ENCODE measurements at places on chromosomes 4 and X. TPM values are rescaled to one million over a fixed set of nuclear protein-coding genes. Genes with fewer than 3 reads are reported as not detected.

GRCh38 chr4:47791965-47792364 lies 45.9 kb downstream of the CORIN start:
- no peak for DNase-seq

DNA sequence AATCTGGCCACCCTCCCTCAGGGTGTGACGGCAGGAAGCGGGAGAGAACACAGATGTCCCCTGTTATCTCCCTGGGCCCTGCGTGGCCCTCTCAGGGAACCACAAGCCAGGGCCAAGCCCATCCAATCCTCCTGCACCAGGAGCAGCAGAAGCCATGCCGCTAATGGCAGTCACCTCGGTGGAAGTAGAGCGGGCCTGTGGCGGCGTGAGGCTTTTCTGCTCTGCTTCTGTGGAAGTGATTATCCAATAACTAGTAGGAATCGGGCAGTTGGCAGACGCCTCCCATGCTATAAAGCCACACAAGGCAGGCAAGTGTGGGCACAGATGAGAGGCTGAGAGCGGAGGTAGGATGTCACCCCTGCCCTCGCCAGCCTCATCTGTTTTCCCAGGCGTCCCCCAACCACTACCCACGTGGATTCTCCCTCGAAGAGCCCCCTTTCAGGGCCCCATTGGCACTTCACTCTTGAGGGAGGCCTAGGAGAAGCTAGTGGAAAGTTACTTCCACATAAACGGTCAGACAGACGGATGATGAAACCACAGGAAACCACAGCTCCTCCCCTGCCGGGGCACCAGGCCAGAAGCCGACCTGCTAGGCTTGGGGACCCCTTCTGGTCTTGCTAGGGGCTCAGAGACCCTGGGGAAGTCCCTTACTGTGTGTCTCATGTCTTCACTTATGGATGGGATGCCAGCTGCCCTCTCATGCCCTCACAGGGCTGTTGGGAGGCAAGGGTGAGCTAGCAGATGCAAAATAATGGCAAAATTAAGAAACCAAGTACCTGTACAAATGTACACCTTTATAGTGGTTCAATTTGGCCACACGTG lies 18.8 kb upstream of the TMSB4X start:
- no peak for DNase-seq

- no peak for DNase-seq
These were observed 336.1 kb downstream of the GALNTL6 start for GRCh38 chr4:172149329-172149728.

GRCh38 chrX:82734140-82734539 lies 774.0 kb upstream of the POU3F4 start:
- DNase-seq = no peak

- DNase-seq = peak; percentile 86
These were observed at the start of gene EDA for GRCh38 chrX:69615779-69616456. TSS of gene EDA (plus strand) at chrX:69616113.

DNA sequence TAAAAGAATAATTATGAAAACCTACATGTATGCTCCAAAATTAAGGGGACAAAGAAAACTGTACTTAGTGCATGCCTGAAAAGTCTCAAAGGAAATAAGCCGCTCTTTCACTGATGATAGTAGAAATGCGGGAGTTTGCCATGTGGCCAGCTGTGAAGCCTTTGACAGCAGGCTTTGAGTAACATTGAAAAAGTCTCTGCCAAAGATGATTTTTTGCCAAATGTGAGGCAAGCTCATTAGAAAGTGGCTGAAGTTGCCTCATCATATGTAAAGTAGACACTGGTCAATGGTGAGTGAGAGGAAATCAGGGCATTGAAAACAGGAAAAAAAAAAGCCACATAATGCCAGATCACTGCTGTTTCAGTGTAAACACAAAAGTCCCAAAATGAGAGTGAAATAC lies 2360.1 kb downstream of the PCDH7 start:
- no peak for DNase-seq

DNA sequence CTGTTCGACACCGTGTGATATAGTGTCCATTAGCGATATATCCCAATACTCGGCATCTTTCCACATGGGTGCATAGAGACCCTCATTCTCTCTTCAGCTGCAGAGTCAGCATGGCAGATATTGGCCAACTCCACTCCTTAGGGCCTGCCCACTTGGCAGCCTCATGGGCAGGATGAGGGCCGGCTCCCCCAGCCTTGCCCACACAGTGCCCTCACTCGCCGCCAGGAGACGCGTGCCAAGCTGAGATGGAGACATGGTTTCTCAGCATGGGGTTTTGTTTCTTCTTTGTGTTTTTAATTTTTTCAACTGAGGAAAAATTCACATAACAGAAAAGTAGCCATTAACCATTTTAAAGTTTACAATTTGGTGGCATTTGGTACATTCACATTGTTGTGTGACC lies 5.3 kb upstream of the PLXNA3 start:
- no peak for DNase-seq

DNA sequence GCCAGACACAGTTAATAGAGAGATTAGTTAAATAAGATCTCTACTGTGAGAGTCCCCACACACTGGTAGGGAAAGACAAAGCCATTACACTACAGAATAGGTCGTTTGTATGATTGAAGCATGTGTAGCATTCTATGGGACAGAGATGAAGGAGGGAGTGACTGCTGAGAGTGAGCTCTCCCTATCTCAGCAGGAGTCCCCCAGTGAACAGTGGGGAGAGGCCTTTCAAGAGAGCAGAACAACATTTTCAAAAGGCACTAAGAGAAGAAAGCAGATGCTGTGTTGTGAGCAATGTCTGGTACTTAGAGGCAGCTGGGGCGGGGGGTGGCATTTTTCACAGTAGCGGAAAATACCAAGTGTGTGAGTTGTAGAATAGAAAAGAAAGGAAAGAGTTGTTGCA lies 413.6 kb downstream of the AFF2 start:
- DNase-seq = no peak

DNA sequence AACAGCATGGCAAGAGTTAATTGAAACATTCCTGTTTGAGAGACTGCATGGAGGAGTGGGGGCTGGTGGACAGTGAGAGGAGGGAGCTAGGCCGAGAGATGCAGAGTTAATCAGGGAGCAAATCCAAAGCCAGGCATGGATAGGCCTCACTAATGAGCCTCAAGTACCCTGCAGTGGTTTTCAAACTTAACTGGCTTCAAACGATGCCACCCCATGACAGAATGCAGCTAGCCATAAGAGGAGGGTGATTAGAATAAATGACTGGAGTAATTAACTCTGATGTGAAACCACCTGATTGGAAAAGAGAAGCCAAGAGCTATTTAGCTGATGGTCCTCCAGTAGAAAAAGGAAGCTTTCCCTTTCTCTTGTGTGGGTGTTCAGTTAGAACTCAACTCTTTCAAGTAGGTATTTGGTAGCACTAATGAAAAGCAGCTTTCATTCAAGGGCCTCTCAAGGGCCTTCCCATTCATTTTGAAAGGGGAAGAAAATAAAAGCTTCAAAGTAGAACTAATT lies 215.4 kb upstream of the MAB21L2 start:
- DNase-seq = no peak

DNA sequence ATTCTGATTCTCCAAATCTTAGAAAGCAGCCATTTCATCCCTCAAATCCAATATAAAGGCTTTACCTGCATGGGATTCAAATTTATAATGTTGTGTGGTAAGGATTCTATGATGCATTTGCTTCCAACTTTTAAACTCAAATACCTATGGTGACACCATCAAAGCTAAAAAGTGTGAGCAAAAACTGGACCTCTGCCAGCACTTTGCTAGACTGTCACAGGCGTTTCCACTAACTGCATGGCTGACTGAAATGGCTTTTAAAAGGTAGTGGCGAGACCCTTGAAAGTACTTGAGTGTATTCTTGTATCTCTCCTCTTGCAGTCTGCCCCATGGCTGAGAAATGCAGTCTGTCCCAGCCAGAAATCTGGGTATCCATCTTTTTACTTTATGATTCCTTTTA lies 169.4 kb downstream of the AMELX start:
- no peak for DNase-seq

DNA sequence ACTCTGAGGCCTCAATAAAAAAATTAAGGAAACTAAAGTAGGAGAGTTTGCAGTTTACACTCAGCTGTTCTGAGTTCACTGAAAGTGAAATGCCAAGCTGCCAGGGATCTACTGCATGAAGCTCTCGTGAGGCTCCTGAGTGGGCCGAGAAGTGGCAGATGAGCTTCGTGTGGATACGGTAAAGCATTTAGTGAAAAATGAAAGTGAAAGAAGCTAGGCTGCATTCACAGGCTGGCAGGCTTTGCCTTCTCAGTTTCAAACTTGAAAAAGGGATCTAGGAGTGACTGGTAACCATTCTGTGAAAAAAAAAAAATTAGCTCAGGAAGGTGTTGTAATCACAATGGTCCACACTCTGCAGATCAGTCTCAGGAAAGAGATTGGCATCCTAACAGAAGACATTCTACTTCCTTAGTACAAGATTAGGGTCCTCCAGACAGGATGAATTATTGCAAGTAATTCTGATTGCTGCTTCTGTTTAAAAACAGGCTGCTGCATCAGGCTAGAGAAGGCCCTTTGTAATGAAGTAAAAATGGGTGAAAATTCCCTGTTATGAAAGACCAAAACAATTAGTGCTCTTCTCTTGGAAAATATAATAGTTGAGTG lies 679.9 kb downstream of the RPA4 start:
- no peak for DNase-seq

DNA sequence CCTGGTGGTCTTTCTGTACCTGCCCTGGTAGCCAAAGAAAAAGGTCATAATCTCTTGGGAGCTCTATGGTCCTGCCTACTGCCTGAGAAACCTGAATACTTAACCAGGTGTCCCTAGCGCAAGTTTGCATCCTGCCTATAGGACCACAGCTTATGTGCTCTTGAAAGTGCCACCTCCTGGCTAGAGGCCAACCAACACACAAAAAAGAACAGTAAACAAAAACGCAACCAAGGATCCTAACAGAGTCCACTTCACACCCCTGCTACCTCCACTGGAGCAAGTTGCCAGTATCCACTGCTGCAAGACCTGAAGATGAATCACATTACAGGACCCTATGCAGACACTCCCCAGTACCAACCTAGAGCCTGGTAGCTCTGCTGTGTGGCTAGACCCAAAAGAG lies 103.2 kb upstream of the PABPC5 start:
- DNase-seq = no peak

GRCh38 chr4:62051332-62051731 lies 851.2 kb downstream of the ADGRL3 start:
- no peak for DNase-seq

DNA sequence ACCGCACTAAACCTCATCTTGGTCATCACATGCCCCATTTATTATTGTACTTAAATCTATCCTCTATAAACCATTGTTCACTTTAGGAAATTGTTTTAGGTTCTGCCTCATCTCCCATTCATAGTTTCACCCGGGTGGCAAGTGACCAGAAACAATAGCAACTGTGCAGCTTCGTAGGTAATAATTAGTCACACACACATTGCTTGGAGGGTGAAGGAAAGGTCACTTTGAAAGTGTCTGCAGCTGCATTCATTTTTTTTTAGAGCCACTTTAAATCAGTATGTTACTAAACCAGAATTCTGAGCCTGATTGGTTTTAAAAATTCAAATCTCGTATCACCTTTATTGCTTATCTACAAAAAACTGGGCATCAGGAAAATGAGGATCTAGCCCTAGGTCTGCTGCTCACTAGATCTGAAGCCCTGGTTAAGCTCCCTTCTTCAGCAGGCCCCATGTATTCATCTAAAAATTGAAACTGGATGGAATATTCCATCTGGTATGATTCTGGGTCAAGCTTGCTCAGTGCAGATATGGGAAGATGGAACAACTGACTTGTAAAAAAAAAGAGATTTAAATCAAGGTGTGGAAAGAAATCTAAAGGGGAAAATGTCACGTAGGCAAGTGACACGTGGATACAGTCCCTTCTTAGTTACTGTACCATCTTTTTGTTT lies 62.4 kb downstream of the LIMCH1 start:
- no peak for DNase-seq

DNA sequence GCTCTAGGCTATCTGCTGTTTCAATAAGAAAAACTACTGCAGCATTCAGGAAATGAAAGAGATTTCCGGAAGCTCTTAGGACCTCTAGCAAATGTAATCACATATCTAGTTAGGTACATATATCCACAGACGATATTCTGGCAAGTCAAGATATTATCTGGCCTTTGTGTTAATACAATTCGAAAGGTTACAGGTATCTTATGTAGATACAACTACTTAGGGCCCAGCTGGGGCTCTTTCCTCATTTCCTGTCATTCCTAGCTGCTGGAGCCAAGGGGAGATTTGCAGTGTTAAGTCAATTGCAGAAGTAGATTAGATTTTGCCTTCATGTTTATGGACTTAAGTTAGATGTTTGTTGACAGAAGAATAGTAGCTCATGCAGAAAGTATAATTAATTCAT lies 299.5 kb downstream of the ARHGAP24 start:
- no peak for DNase-seq

DNA sequence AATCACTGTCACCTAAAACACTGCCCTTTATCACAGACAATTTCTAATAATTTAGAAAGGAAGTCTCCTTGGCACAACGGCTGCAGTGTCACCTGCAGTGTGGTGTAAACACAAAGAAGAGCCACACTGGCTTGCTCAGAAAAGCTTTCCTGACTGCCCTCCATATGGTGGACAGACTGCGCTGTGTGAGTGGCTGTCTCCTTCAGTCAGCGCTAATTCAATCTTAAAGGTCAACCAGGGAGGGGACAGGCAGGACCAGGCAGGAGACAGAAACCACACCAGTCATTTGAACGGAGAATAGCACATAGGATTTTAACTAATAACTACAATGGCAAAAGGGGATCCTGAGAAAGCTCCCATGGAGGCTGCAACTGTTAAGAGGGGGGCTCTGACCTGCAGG lies 132.1 kb downstream of the NSUN7 start:
- no peak for DNase-seq

- DNase-seq = no peak
These were observed 237.3 kb downstream of the AR start for GRCh38 chrX:67781132-67781531.

GRCh38 chr4:185219551-185220344 lies 10.3 kb downstream of the SNX25 start:
- DNase-seq = no peak

GRCh38 chr4:5399790-5400421 lies 308.5 kb downstream of the EVC2 start:
- no peak for DNase-seq

DNA sequence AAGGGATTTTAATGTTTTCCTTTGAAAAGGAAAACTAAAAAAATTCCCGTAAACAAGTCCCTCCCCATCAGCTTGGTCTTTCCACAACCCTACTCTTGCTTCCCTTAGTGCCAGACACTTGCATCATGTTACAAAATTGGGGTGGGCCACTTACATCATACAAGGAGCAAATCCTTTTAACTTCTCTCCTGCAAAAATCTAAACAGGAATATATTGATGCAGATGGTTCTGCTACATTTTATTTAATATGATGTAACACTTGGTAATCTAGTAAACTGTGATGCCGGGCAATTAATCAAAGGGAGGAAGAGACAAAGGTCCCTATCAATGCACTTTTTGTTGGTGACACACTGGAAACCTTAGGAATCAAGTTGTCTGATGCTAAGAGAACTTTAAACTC lies 125.3 kb downstream of the UBE2K start:
- DNase-seq = no peak

- no peak for DNase-seq
These were observed 5.8 kb downstream of the TBC1D19 start for GRCh38 chr4:26589705-26590104.

The TRO gene
- total RNA-seq = 105 TPM

The ADH1B gene
- total RNA-seq = 1.2 TPM

The SNCA gene
- total RNA-seq = 3.9 TPM

The RGN gene
- total RNA-seq = 0.33 TPM

The PGAM4 gene
- not detected for total RNA-seq

The HSFX4 gene
- not detected for total RNA-seq

The XAGE1A gene
- total RNA-seq = not detected

The CENPC gene
- 11.0 TPM for total RNA-seq
